ENCODE measurements at places on chromosomes 2 and 18. TPM values are rescaled to one million over a fixed set of nuclear protein-coding genes. Genes with fewer than 3 reads are reported as not detected.

GRCh38 chr18:78722386-78722785, 257.2 kb upstream of the SALL3 start:
- DNase-seq = no peak

DNA sequence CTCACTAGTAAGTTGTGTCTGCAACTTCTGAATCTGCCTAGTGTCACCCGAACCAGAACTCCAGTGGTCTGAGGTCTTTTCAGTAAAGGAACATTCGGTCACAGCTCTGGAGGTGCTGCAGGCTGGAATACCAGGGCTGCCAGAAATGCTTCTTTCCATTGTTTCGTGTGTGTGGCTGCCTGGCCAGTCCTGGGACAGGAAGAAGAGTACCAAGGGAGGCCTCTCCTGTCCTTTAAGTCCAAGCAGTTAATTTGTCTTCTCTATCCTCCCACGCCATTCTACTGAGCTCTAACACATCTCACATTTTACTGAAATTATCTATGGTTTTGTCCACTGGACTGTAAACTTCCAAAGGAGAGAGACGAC, 196.0 kb downstream of the LNPK start:
- DNase-seq = no peak

GRCh38 chr18:39672171-39672570, 2106.6 kb upstream of the CELF4 start:
- DNase-seq = no peak

DNA sequence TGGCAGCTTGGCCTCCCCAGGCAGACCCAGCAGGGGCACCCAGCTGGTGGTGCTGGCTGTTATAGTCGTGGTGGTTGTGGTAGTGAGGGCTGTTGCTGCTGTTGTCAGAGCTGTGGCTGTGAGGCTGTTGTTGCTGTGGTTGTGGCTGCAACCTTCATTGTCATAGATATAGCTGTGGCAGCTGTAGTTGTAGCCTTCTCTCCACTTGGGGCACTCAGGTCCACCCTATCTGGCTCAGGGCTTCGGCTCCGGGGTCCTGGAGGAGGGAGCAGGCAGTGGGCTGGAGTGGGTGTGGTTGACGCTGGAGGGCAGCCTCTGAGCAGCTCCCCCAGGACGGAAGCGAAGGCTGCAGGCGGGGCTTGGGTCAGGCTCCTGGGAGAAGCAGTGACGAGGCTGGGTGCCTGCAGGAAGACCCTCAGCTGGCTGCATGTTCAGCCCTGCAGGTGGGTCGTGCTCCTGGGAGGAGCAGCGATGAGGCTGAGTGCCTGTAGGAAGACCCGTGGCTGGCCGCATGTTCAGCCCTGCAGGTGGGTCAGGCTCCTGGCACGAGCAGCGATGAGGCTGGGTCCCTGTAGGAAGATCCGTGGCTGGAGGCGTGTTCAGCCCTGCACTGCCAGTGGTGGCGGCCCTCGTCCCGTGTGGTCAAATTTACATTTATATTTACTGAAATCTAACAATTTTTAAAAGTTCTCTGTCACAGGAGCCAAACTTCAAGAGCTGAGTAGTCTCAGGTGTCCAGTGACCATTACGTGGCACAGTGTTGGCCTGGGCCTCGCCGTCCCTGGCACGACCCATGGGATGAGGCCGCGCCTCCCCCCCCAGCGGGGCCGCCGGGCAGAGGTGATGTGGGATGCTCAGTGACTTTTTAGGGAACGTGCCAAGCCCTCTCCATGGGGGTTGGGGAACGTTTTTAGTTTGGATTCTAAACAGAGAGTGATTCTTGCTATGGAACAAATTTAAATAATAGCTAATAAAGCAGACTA, 79.2 kb upstream of the PXDN start:
- DNase-seq = no peak

DNA sequence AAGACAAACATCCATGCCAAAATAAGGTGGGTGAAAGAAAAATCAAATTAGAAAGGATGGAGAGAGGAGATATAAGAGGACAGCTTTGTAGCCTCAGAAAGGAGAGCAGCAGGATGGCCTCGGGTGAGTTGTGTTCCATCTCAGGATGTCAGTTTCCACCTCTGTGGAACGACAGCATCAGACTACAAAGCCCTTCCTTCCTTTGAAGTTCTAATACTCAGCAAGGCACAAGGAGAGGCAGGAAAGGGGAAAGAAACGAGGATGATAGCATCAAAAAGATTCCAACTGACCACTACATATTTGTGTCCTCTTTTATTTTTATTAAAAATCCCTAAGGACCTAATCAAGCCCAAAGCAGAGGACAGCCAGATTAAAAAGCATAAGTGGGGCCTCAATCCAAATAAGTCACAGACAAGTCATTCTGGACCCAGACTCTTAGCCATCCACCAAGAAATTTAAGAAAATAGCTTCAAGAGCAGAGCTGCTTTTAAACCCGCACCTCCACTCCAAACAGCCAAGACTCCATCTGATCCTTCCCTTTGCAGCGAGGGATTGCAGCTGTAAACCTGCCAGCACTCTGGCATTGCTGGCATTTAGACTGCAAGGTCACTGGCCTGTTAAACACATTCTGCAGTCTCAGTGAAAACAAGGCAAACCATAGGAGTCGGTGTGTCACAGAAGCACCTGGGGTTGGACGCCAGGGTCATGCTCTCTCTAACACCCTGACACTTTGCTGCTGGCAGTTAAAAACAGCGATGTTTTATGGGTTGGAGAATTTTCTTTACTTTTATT, 314.5 kb upstream of the CHAC2 start:
- no peak for DNase-seq

DNA sequence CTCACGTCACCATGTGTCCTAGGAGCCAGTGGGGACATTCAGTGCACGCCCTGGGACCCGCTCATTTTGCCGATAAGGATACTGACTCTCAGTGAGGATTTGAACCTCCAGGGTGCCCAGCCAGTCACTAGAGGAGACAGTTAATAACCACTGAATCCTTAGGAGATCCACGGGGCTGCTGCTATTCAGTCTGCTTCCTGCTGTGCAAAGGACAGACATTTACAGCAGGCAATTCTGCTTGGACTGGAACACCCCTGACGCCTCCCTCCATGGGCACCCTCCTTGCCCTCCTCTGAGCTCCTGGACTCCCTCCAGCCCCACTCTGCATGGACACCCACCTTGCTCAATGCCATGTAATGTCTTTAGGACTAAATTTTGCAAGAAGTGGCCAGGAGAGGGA, 265.5 kb downstream of the EIPR1 start:
- no peak for DNase-seq

- DNase-seq = no peak
Measured at GRCh38 chr2:11573418-11574175, 39.8 kb downstream of the GREB1 start.

DNA sequence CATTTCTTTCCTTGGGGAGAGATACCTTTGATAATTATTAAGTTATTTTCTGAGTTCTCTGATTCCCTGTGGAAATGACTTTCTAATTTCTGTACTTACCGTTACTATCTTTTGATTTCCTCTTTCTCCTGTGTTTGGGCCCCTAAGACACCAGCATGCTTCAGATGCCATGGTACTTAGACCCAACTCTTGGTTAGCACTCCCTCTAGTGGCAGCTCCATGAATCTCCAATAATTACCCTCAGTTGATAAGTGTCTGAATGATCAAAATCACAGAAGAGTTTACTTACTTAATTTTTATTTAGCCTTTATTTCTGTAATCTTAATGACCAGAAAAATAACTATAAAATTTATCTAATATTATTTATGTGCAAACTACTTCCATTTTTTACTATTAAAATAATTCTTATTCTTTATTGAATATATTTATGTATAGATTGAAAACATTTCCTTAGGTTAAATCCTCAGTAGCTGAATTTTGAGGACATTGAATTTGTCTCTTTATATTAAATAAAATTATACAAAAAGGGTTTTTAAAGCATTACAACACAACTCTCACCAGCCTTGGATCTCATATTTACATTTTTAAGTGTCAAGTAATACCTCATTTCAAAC, 300.4 kb downstream of the KCNS3 start:
- peak; percentile 78 for DNase-seq

DNA sequence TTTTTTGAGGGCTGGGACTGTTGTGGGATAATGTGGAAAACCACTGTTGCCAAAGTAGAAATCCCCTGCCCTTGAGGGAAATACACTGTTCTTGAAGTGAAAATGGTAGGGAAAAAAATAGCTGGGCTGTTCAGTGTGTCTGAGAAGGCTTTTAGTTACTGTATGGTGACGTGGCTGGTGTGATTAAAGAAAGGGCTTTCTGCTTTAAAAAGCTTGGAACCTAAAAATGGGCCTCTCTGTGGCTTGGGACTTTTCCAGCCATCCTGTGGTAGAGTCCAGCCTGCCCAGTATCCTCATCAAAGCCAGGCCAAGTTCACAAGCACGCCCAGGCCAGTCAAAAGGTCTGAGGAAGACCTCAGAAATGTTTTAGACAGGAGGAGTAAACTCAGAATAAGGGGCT, 6.8 kb downstream of the MGAT5 start:
- DNase-seq = no peak

GRCh38 chr2:49940626-49941025, 786.3 kb upstream of the FSHR start:
- DNase-seq = no peak

- no peak for DNase-seq
Measured at GRCh38 chr2:64832936-64833335, 156.3 kb upstream of the SLC1A4 start.

DNA sequence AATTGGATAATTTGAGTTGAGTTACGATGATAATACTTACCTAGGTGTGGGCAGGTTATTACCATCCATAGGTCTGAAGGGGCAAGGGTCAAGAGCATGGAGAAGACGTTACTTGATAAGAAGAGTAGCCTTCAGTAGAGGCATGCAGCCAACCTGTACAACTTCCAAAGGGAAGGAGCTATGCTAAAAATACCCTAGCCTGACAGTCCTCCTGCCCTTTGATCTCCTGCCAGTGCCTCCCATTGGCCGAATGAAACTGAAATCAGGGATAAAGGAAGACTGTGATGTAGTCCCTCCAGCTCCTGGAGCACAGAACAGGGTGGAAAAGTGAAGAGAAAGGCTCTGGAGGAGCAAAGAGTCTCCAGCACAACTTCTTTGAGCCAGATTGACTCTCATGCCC, 487.4 kb downstream of the ADCYAP1 start:
- DNase-seq = no peak

GRCh38 chr2:98394595-98395153, 48.4 kb downstream of the CNGA3 start:
- DNase-seq = no peak

DNA sequence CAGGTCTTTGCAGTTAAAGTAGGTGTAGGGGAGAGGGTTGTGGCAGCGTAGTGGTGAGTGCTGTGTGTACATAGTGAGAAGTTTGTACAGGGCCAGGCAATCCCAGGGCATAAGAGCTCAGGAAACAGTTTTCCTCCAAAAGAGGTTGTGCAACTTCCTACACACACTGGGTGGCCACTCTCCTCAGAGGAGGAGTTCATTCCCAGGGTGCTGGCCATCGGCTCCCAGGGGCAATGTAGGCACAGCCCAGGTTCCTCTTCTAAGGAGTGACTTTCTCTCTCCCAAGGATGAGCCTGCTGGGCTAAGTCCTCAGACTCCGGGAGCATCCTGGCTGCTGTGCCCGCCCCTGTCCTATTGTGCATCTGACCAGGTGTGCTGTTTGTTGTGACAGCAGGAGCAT, 3.0 kb downstream of the ACOXL start:
- DNase-seq = peak; percentile 52

GRCh38 chr18:55869556-55870501, 281.8 kb upstream of the TCF4 start:
- DNase-seq = no peak

DNA sequence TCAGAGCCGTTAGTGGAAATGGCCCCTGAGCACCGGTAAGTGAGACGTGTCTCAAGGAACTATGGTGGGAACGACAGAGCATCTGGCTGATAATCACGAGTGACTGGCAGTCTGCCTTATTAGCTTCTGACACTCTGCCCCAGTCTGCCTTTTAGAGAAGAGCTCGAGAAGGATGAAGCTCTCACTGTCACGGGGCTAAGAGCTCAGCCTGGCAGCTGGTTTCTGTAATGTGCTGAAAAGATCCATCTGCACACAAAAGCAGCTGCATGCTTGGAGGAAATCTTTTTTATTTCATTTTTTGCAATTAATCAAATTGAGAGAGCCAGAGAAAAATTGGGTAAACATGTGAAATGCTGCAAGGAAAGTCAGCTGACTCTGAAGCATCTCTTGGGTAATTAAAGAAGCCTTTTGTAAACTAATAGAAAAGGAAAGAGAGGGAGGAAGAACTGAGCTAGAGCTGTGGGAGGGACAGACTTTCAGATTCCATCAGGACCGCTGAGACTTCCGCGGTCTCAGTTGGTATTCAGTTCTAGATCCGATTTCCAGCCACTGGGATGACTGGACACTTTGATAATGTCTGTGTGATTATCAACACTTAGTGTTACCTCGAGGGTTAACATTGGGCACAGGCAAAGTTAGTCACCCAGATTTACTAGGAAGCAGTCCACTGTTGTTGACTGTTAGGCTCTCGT, 24.4 kb downstream of the MBP start:
- DNase-seq = no peak

ALK gene
- total RNA-seq = not detected

ASAP2 gene
- total RNA-seq = 0.83 TPM

CD207 gene
- not detected for total RNA-seq

PLEKHH2 gene
- 0.52 TPM for total RNA-seq

FAM110C gene
- total RNA-seq = 0.47 TPM

HOXD1 gene
- total RNA-seq = not detected

MC2R gene
- not detected for total RNA-seq

CFC1 gene
- total RNA-seq = not detected

NEB gene
- 0.09 TPM for total RNA-seq
